ENCODE measurements at places on chromosomes 12 and 14. TPM values are rescaled to one million over a fixed set of nuclear protein-coding genes. Genes with fewer than 3 reads are reported as not detected.

ERP27 gene
- not detected for total RNA-seq

RAB15 gene
- 13.8 TPM for total RNA-seq

PLA2G1B gene
- not detected for total RNA-seq

- peak; percentile 71 for DNase-seq
These were observed 63.5 kb downstream of the CLMN start for GRCh38 chr14:95256002-95256775.

DNA sequence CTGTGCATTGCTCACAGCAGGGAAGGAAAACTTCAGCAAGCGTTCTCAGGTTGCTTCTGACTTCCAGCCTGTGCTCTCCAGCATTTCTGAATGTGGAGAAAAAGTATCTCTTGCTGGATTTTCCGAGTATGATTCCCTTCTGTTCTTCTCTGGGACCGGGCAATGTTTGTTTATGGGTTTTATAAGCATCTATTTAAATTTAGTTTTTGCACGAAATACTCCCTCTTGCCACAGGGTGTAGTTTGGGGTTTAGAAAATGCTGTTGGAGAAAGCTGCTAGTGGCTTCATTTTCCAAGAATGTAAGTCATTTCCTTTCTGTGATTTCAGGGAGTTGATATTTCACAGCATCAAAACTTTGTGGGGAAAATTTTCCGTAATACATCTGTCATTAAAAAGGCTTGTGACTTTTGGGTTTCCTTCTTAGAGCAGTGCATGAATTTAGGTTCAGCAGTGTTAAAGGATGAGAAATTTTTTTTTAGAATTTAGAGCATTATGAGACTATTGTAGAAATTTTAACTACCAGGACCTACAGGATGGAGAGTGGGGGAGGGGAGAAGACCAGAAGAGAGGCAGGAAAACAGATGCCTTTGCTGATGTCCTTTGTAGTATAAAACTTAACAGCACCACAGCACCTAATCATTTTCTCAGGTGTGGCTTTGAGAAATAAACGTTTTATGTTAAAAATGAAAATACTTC lies 1.5 kb downstream of the FRMD6 start:
- DNase-seq: peak; percentile 70

- DNase-seq: no peak
These were observed 71.9 kb downstream of the C12orf75 start for GRCh38 chr12:105402366-105402765.

DNA sequence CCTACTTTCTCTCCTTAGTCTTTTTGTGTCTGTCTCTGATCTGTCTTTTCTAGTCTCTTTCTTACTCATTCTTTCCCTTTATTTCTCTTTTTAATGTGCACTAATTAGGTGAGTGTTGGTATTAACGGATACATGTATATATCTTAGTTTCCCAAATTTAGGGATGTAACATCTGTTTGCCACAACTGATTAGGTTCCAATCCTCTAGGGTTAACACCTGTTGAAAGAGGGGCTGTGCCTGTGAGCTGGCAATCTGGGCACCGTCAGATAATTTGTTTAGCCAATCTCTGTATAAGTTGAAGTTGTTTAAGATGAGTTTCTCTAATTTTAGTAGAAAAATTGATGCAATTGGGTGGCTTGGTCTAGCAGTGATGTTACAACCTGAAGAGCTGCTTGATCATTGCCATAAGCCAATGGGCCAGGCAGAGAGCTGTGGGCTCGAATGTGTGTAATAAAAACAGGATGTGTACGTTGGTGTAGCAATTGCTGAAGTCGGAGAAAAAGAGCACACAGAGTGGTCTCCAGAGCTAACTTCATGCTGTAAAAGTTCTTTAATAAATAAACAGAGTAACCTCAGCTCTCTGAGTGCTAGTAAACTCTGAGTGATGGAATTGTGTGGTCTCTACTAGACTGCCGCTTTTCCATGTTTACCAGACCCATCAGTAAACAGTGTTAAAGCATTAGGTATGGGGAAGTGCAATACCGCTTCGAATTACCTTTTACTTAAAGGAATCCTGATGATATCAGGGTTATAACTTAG lies 18.3 kb upstream of the LYZ start:
- DNase-seq: no peak

DNA sequence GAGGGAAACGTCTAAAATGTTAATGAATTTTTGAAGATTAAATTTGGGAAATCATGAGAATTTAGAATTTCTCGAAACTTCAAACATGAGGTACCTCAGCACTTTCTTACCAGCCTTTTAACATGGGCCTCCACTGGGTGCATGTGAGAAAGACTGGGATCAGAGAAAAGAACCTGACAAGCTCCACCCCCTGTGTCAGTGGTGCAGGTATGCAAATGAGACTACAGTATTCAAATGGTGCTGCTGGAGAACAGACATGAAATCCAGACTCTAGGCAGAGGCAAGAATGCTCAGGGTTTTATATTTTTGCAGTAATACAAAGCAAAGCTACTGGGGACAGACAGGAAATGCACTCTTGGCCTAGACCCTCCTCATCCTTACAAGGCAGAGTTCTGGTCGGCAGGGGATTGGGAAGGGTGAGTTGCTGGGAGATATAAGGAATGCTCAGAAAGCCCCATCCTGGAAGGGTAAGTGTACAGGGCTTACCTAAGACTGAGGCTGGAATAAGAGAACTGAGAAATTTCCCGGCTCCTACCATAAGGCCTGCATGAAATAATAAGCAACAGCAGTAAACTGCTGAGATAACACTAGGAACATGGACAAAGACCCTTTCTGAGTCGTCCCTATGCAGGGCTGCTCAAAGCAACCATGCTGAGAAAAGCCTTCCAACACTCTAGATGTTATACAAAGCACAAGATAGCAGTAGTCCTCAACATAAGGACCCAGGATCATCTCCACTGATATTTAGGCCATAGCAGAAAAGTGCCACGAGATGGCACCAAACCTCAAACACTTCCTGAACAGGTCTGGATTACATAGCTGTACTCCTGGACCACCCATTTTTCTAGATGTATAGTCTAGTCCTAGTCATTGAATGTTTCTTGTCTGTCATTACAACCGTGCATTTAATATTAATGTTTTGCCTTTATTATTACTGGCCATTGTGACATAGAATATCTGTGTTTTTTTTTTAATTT lies 260.8 kb downstream of the RASSF9 start:
- DNase-seq: peak; percentile 62

- peak; percentile 72 for DNase-seq
These were observed 218.8 kb downstream of the DAD1 start for GRCh38 chr14:22370084-22370847.

- DNase-seq: no peak
These were observed 11.9 kb upstream of the KLRB1 start for GRCh38 chr12:9619411-9620179.

DNA sequence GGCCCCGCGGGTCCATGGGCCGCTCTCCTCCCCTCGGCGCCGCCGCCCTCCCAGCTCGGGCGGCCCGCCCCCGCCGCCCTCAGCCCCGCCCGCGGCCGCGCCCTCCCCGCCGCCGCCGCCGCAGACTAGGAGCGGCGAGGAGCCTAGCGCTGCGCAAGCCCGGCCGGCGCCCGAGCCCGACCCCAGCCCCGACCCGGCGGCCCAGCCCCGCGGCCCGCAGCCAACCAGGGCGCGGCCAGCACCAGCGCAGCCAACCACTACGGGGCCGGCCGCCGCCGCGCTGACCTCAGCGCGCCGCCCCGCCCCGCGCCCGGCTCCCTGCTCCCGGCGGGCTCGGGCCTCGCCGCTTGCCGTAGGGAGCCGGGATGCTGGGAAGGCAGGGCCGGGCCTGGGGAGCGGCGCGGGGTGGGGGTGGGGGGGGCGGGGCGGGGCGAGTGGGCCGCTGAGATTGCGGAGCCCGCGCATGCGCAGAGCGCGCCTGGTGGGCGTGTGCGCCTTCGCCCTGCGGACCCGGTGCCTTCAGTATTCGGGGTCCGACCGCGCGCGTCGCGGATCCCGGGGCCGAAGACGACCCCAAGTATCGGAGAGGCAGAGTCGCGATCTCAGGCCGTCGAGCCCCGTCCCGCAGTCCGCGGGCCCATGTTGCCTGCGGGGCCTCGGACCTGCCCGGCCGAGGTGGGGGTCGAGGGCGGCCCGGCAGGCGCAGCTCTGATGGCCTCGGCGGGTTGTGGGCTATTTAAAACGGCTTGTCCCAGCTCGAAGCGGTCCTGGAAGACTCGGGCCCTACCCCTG lies at the start of gene CDC42BPB:
CDC42BPB (minus strand) TSS at position 178 of the 792 bp plus-strand sequence. CDS start 376 bp downstream, outside the sequence.
- peak; percentile 98 for DNase-seq

- no peak for DNase-seq
These were observed 15.5 kb downstream of the ADGRD1 start for GRCh38 chr12:130969223-130969622.

DNA sequence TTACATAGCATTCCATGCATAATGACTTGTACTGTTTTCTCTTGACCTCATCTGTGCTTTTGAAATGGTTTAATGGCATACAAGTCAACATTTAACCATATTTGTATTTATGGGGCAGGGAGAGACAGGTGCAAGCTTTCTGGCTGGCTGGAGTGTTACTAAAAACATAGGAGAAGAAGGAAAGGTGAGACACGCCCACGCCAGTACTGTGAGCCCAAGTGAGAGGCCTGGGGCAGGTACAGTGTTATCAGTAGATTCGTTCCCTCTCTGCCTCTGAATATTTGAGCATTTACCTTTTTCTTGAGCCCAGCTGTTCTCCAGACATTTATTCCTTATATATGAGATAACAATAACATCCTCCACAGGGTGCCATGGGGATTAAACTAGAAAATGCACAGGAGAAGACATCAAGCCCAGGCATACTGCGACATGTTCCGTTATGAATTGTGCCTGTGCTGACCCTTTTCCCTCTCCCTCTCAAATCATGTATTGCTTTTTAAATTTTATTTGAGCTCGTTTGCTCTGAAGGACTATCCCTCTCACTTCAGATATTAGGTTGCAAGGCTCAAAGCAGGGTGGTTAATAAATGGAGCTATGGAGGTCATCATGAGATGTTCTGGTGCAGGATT lies 34.6 kb upstream of the TUBA1C start:
- DNase-seq: no peak

DNA sequence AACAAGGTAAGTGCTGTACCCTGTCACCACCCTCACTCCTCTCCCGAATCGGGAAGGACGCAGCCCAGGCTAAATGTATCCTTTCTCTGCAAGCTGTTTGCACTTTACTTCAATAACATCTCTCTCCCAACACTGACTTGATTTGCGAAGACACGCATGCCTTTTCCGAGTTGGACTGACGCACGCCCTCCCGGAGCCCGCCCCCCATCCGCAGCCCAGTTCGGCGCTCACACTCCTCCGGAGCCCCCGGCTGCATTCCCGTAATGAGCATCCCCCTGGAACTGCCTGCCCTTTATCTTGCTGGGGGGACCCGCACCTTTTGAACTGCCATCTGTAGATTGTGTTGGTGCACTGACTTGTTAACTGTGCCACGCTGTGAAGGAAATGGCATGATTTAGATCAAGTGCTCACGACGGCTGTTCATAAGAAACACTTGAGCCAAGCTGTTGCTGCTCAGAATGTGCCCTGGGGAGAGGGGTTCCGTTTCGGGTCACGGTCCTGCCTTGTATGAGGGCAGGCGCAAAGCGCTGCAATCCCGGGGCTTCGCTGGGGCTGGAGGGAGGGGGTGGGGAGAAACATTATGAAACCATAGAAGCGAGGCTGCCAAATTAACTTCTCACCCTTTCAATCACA lies 176.6 kb upstream of the CDKN3 start:
- no peak for DNase-seq

- DNase-seq: no peak
These were observed 21.9 kb downstream of the ANKLE2 start for GRCh38 chr12:132739600-132740312.

DNA sequence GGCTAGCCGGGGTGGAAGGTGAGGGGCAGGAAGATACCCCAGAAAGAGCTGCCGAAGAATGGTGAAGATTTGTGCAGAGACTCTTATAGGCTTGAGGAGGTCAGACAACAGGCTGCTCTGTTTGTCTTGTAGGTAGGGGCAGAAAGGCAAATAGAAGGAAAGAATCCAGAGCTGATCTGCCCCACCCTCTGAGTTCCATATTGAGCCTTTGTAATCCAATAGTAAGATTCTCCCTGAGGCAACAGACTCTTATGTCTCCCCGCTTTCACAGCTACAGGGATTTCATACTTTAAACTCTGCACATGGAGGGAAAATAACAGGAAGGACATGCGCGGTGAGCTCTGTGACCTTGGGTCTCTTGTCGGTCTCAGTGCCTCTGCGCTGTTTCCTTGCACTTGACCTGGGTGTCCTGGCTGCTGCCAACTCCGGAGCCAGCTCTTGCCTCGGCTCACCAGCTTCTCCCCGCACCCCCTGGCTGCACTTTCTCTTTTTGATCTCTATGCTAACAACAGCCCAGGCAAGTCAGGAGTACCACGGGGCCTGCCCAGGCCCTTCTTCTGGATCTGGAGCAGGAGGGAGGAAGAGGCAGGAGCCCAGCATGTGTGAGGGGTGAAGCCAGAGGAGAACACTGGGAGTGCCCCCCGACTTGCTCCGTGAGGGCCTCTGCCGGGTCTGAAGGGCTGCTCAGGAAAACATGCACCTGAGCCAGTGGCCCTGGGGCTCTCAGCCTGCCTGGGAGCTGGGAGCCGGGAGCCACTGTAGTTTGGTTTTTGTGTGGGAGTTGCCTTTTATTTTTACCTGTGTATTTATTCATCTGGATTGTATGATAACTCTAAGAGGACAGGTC lies 75.8 kb downstream of the PPP1R36 start:
- no peak for DNase-seq

All from Daoy (cell line).